ENCODE measurements at places on chromosomes 1 and 21. TPM values are rescaled to one million over a fixed set of nuclear protein-coding genes. Genes with fewer than 3 reads are reported as not detected.

DNA sequence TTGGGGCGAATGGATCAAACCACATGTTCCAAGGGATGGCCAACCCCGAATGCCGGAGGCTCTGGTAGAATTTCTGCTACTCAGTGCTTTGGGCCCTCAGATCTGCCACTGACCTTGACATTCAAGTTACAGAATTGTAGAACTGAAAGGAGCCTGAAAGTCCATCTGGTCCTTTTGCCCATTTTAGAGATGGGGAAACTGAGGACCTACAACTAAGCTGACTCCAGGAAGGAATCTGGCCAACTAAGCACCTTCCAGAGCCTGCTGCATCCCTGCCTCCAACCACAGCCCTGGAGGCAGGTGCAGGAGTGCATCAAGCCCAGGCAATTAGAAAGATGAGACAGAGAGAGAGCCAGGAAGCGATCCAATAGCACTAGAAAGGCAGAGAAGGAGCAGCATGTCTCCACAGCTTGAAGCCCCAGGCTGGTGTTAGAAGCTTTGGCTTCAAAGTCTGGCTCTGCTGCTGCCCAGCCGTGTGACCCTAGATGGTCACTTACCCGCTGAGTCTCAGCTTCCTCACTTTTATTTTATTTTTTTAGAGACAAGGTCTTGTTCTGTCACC is 1.3 kb upstream of the CTRC start:
- no peaks in the 10 kb centered on the region for H3K4me1 ChIP-seq
- H3K4me3 ChIP-seq, result no peak overlapping the region
- peaks cover 3% of the 10 kb centered on the region for H3K27me3 ChIP-seq
- no peak for DNase-seq
- H3K27ac ChIP-seq, result no peak overlapping the region

- H3K4me3 ChIP-seq, result no peak overlapping the region
- H3K36me3 ChIP-seq, result no peaks in the 10 kb centered on the region
- no peak for DNase-seq
- H3K27me3 ChIP-seq, result peaks cover 1% of the 10 kb centered on the region
Observed at GRCh38 chr21:42311816-42312625, 3.2 kb downstream of the TFF3 start.

PPCS gene
- 41.1 TPM for total RNA-seq

NUP210L gene
- total RNA-seq, result 0.19 TPM

GNPAT gene
- 37.9 TPM for total RNA-seq

GBP2 gene
- total RNA-seq, result 0.56 TPM

All from chondrocyte (in vitro differentiated cells).